NCI-H1694 treated with DMSO at 0.1 percent for 48 hours (cell line): ENCODE measurements at places on chromosomes 3 and 15.

- DNase-seq: no peak
Observed at GRCh38 chr3:34011171-34012101, 213.0 kb downstream of the PDCD6IP start.

DNA sequence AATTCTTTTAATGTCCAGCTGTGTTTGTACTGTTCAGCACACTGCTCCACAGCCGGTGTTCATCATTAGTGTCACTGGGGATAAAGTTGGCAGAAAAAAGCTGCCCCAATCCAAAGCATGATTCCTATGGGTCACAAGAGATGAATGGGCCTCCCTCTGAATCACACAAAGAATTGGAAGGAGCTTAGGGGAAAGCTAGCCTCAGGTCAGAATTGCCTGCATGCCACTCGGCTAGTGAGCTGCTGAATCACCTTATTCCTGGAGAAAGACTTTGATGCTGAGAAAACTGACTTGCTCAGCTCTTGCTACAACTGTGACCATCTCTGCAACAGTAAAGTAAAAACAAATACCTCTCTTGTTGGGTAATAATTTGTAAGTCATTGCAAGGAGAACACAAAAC lies 3.5 kb downstream of the CCK start:
- no peak for DNase-seq

DNA sequence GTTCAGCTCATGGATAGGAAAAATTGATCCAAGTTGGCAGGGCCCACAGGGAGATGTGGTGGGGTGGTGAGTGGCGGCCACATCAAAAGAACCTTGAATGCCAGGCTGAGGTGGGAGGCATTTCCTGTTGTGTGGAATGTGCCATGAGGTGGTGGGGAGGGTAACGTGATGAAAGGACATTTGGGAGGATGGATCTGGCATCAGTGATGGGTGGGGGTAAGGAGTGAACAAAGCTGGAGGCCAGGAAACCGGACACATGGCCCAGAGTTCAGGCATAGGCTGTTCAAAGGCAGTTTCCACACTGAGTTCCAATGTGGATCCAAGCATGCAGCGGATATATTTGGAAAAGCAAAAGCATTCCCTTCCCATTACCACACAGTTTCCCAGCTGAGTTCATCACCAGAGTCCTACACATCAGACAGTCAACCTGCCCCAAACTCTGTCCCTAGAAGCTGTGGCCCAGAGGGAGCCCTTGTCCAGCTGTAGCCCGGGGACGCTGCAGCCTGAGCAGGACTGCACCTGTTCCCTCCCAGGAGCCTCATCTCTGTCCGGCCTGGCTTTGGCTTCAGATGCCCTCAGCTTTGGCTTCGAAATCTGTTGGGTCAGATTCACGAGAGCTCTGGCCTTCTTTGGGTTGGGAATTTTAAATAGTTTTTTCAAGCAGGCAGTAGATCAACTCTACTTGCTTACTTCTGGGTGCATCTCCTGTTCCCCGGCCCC lies 37.8 kb upstream of the GOLGA6B start:
- DNase-seq: no peak

- DNase-seq: no peak
Observed at GRCh38 chr3:43506644-43507043, 115.2 kb downstream of the ANO10 start.

DNA sequence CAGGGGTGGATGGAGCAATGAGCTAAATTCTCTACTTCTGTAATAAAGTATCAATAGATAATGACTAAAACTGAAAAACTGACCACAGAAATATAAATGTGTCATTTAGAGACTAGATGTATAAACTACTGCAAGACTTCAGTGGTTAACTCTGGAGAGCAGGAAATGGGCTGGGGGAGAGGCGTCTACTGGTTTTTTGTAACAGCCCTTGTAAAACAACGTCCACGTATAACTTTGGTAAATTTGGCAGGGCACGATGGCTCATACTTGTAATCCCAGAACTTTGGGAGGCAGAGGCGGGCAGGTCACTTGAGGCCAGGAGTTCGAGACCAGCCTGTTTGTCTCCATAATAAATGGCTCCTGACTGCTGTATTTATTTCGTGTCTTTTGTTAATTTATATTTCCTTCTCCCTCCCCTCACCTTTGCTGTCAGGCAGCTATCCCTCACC lies 12.5 kb downstream of the RAB27A start:
- no peak for DNase-seq

DNA sequence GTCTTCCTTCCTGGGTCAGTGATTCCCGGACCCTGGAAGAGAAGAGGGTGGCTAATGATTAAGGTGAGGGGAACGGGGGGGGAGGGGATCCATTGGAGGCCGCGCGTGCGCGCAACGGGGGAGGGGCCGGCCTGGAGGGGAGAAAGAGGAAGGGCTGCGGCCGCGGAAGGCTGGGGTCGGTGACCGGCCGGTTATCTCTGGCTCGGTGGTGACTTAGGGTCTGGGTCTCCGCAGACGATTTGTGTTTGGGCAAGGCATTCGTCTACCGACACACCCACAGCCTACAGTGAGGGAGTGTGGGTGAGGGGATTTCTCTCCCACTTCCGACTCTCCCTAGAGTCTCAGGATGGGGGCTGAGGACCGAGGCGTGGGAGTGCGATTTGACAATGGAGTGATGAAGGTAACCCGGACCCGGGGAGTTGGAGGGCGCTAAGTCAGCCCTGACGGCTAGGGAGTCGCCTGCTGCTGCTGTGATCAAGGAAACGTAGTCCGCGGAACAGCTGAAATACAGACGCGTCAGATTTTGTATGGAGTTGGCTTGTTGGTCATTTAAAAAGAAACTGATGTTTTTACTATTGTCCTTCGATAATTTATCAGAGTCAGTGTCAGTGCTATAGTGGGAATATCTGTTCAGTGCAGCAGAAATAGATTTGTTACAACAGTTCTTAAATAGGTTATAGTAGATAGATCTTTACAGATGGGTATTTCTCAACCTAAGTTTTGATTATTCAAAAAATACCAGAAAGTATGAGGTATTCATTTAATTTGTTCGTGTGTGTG lies 733 bp downstream of the RNF111 start:
- no peak for DNase-seq

- no peak for DNase-seq
Observed at GRCh38 chr3:86967062-86967461, 23.9 kb downstream of the VGLL3 start.

GRCh38 chr3:112136959-112137693 lies 4.1 kb upstream of the GCSAM start:
- DNase-seq: peak; percentile 15

DNA sequence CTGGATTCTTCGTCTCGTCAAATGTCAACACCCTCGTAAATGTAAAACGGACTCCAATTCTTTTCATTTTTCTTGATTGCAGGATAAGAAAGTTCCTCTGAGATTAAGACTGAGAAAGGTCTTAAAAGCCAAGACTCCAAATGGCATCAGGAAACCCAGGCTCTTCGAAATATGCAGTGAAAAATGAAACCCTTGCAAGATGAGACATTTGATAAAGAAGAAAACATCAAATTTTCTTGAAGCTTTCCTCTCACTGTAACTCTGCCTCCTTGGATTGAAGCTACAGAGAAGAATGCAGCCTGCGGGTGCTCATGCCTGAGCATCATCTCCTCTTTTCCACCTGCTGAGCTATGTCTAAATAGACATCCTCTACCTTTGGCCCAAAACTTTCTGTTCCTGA lies 342.4 kb upstream of the THBS1 start:
- no peak for DNase-seq

GRCh38 chr3:99365979-99366378 lies 272.4 kb upstream of the COL8A1 start:
- no peak for DNase-seq

GRCh38 chr3:152428577-152428976 lies 159.8 kb downstream of the MBNL1 start:
- no peak for DNase-seq

DNA sequence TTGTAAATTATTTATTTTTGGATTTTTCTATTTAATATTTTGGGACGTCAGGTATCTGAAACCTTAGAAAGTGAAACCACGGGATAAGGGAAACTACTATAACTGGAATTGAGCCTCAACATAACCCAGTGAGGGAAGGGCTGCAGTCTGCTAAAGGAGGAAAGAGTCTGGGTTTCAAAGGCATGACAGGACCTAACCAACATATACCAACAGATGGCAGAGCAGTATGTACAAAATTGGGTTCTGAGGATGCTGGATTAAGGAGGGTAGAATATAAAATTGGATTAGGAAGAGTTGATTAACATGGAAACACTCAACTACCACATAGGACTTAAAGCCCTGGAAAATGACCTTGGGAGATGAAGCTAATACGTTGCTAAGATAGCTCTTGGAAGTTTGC lies 603.5 kb downstream of the MECOM start:
- DNase-seq: no peak

GRCh38 chr15:75029378-75030022 lies 6.1 kb downstream of the PPCDC start:
- DNase-seq: peak; percentile 47

- no peak for DNase-seq
Observed at GRCh38 chr3:152127058-152127457, 141.7 kb upstream of the MBNL1 start.

- peak; percentile 83 for DNase-seq
Observed at GRCh38 chr3:165206454-165207266, 10.5 kb upstream of the SLITRK3 start.

DNA sequence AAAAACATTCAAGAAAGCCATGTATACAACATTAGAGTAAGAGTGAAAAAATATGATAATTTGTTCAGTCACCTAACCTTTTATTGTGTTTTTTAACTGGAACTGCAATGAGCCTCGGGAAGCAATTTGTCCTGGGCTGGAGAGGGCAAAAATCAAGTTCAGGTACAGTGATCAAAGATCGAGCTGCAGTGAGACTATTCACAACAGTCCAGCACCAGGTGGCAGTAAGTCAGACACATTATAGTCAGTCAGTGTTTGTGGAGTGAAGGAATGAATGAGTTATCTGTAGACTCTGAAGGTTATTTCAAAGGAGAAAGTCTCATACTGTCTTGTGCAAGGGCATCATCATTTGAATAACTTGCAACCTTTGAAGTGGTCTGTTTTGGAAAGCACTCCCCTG lies 116.6 kb downstream of the CHDH start:
- no peak for DNase-seq

- no peak for DNase-seq
Observed at GRCh38 chr15:38421069-38421690, 32.7 kb upstream of the FAM98B start.

DNA sequence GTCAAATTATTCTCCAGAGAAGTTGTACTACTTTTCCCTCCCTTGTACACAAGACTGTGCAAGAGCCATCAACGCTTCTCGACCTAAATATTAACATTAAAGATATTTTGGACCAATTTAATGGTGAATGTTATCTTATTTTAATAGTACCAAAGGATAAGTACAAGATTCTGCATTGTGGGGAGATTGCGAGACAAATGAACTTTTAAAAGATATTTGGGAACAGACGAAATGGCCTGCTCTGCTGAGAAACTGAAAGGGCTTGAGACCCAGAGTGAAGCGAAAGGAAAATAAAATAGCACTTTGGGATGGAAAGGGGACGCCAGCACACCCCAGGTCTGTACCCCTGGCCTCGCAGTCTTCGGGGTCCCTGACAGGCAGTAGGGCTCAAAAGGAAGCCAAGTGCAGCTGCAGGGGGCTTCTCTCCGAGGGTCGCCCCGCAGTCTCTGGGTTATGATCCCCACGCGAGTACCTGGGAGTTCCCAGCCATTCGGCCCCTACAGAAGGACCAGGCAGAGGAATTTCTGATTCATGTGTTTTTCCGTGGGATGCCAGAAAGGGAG lies 97.6 kb upstream of the VGLL3 start:
- DNase-seq: no peak
